ENCODE measurements at places on chromosomes 11 and 22.

GRCh38 chr22:49824185-49824925 lies 3.3 kb downstream of the BRD1 start:
- H3K36me3 ChIP-seq, result peaks cover 51% of the 10 kb centered on the region
- peaks cover 17% of the 10 kb centered on the region for H3K4me1 ChIP-seq
- H3K27me3 ChIP-seq, result no peaks in the 10 kb centered on the region
- H3K27ac ChIP-seq, result no peak overlapping the region
- DNase-seq, result no peak
- H3K4me3 ChIP-seq, result no peak overlapping the region

- no peaks in the 10 kb centered on the region for H3K27me3 ChIP-seq
- H3K27ac ChIP-seq, result no peak within 1 kb of the TSS
- no peaks in the 10 kb centered on the region for H3K36me3 ChIP-seq
- H3K4me3 ChIP-seq, result no peak within 1 kb of the TSS
- DNase-seq, result no peak
- no peaks in the 10 kb centered on the region for H3K4me1 ChIP-seq
Observed at GRCh38 chr11:102530558-102530957, at the start of gene MMP7. TSS of gene MMP7 (minus strand) at chr11:102530747. CDS start at chr11:102530700, 47 bp downstream.

DNA sequence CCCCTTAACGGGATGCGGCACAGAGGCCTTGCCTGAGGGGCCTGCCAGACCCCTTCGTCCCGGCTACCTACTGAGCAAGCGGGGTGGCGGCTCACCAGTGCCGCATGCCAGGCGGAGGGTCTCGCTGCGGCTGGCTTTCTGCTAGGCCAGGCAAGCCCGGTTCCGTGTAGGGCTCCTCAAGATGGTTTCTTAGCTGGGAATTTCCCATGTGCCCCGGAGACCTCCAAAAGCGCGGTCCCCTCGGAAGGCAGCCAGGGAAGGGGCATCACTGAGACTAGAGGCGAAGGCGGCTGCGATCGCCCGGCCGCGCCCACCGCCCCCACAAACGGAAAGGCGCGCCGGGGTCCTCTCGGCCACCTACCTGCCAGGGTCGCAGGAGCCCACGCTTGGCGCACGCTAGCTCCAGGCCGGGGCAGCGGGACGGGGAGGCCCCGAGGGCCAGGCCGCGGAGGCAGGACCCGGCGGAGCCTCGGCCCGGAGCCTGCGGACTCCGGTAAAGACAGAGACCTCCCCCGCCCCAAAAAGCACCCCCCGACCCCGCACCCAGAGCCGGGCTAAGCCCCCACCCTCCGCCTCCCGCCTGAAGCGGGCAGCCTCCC lies 23.8 kb downstream of the MICAL3 start:
- no peaks in the 10 kb centered on the region for H3K36me3 ChIP-seq
- H3K4me3 ChIP-seq, result peak overlapping the region; percentile 79
- no peak for DNase-seq
- H3K27ac ChIP-seq, result no peak overlapping the region
- no peaks in the 10 kb centered on the region for H3K27me3 ChIP-seq

DNA sequence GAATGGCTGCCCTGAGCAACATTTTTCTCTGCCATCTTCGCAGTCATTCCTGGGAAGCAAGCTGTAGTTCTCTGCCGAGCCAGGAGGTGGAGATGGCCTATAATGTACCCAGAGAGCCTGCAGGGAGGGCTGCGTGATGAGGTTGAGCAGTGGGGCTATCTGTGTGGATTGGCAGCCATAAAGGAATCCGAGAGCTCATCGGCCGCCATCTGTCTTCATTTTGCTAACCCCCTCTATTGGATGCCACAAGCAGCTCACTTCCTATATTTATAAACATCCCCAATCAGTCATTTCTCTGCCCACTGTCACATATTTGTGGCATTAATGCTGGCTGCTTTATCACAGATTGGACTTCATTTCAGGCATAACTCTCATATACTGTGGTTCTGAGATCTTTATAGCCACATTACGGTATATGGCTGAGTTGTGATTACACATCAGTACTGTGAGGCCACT lies 209.5 kb downstream of the NTM start:
- peak; percentile 35 for DNase-seq
- no peaks in the 10 kb centered on the region for H3K4me1 ChIP-seq
- no peak overlapping the region for H3K27ac ChIP-seq
- no peak overlapping the region for H3K4me3 ChIP-seq
- no peaks in the 10 kb centered on the region for H3K36me3 ChIP-seq

DNA sequence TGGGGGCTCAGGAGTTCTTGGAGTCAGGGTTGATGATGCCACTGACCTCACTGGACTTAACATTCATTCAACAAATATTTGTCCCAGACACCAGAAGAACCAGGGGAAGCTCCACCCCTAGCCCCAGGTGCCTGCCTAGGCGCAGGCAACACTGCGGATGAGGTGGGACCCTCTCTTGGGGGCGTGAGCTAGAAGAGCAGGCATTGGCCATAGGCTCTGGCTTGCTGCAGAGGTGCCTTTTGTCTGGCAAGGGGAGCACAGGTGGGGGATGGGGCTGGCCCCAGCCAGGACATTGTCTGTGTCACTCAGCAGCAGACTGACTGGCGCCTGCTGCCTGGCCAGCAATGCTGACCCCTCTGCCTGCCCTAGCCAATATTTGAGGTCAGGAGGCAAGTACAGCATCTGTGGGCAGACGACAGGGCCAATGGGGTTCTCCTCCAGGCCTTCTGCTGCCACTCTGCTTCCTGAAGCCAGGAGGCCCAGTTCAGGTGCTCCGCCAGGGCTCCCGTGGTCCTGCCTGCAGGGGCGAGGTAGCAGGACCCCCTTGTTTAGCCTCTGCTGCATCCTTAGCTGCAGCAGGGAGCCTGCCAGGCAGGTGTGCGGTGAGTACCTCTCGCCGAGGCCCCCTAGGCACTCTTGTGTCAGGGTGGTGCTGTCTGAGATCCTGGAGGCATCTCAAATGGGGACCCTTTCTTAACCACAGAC lies 4.0 kb downstream of the LINC01488 start:
- DNase-seq, result no peak
- H3K4me1 ChIP-seq, result peaks cover 17% of the 10 kb centered on the region
- H3K27ac ChIP-seq, result peak overlapping the region; percentile 31
- no peaks in the 10 kb centered on the region for H3K27me3 ChIP-seq
